ENCODE measurements at places on chromosomes 1 and 21.

GRCh38 chr1:203778146-203778545 is 13.2 kb downstream of the LAX1 start:
- no peak for DNase-seq

DNA sequence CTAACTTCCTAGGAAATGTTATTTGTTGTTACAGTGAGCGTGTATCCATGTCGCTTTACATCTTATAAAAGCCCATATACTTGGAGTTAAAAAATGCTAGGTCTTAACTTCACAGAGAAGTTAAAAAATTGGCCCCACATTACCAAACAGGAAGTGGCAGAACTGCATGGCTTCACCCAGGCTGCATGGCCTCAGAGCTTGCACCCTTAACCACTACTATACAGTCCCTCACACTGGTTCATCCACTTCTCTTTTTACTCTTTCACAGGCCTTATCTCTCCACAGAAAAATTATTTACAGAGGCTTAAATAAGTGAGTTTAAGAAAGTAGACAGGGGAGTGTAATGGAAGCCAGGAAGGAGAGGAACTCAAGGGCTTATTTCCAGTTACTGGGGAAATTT is 402.5 kb downstream of the HHAT start:
- DNase-seq: no peak

- DNase-seq: peak; percentile 17
These were observed 6.1 kb upstream of the ADAM15 start for GRCh38 chr1:155044812-155045657.

- DNase-seq: no peak
These were observed 33.8 kb downstream of the PATJ start for GRCh38 chr1:61776091-61776490.

DNA sequence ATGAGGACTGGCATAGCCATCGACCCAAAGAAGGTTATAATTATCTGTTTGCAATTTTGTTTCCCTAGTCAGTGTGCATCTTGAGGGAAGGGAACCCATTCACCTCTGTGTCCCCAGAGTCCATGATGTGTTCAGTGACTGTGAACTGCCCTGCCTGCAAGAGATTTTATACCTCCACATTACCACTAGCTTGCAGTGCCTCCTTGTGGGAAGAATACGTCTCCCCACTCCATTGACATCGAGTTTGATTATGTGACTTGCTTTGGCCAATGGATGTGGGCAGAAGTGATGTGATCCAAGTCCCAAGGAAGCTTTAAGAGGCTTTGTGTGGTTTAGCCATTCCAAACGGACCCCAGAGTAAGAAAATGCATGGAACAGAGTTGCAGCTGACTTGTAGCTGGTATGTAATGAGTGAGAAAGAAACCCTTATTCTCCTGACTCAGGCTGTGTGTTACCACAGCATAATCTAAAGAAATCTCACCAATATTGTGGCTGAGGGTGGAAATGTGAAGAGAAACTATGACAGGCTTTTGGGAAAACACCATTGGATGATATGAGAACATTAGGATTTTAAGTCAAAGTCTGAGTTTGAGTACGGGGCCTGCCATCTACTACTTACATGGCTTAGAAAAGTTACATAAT is 47.8 kb upstream of the NRDC start:
- no peak for DNase-seq

DNA sequence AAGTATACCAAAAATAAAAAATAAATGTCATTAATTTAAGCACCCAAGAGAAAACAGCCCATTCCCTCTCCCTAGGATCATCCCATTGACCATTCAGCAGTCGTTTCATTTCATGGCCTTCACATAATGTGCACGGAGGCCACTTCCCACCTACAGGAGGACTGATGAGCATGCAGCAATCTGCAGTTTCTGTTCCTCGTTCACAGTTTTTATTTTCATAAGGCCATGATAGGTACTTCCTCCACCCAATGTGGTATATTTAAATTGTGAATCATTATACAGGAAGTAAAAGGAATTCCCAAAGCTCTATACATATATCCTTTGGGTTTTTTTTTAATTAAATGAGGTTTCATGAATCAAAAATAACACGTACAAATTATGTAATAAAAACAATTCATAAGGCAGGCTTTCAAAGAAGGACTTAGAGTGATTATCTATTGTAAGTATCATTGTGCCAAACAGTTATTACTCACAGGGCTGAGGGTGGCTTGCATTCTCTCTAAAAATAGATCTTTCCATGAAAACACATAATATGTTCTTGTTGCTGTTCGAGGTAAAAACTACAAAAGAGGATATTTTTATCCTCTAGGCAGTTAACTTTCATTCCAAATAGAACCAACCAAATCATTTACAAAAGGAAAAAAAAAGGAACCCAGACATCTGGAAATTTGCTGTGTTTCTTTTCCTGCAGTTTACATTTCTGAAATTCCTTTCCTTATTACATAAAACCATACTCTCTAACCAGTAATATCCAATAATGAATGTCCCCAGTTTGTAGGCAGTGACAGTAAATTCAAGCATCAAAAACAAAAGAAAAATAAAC is 27.5 kb upstream of the SLC44A3 start:
- DNase-seq: no peak

DNA sequence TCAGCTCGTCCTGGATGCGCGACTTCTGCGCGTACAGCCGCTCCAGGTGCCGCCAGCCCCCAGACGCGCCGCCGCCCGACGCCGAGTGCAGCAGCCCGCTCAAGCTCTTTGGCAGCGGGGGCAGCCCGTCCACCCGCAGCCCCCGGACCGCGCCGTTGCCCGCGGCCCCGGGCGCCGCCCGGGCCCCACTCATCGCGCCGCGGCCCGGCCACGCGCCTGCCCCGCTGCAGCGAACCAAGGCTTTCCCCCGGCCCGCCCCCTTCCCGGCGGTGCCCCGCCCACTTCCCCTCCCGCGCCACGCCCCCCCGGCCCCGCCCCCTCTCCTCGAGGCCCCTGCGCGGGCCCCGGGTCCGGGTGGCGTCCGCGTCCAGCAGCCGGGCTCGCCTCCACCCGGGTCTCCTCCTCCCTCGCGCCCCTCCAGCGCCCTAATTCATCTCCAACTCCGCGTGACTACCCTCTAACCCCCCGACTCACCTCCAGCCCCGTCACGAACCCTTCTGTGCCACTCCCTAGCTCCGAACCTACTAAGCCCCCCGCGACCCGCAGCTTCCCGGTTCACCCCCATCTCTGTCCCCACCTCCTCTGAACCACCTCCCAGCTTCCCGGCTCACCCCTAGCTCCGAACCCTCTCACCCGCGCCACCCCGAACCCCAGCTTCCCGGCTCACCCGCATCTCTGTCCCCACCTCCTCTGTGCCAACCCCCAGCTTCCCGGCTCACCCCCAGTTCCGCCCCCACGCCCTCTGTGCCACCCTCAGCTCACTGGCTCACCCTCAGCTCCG is at the start of gene FAM89A:
Gene FAM89A, minus strand, starts transcription at position 236 of the 781 bp plus-strand sequence. Its CDS starts 43 bp downstream, at position 193.
- no peak for DNase-seq

- no peak for DNase-seq
These were observed 56.6 kb upstream of the C1orf21 start for GRCh38 chr1:184329962-184330868.

Measured in NCI-H748 treated with DMSO at 0.1 percent for 48 hours (cell line).